ENCODE measurements at places on chromosomes 11 and 22.

DNA sequence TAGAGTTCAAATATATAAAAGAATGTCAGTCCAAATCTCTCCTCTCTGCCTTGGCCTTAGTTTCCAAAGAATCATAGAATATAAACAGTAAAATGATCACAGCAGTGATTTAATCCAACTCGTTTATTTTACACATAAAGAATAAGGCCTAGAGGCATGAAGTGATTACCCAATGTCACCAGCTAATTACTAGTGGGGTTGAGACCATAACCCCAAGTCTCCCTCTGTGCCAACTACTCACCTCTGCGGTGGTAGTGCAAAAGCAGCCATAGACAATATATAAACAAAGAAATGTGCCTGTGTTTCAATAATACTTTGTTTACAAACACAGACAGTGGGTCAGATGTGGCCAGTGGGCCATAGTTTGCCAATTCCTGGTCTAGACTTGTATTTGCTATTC lies 96.6 kb upstream of the FAT3 start:
- DNase-seq, result no peak

DNA sequence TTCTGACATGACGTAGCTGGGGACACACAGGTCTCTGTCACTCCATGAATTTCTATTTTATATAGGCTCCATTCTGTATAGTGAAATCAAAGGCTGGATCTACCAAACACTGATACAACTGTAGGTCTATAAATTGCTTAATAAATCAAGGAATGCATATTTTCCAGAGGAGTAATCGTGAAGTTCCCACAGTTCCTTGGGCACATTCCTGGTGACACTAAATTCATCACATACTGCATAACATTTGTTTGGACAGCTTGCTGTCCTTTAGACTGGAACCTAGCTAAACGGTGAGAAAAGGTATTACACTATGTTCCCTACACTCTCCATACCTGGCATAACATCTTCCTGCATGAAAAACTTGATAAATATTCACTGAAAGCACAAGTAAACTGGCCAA lies 41.6 kb upstream of the UCP3 start:
- no peak for DNase-seq

DNA sequence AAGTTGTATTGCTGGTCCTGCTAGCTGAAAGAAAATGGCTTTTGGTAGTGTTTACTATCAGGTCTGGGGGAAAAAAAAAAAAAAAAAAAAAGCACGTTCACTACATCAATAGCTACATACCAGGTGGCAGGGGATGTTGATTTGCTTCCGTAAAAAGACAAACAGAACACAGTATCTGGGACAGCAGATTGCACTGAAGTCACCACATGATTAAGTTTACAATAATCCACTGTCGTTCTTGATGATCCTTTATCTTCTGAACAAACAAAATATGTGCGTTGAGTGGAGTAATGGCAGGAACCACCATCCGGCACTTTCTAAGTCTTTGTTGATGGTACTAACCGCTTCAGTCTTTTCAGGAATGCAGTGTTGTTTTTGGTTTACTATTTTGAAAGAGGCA lies 48.7 kb downstream of the DDX6 start:
- DNase-seq, result no peak

DNA sequence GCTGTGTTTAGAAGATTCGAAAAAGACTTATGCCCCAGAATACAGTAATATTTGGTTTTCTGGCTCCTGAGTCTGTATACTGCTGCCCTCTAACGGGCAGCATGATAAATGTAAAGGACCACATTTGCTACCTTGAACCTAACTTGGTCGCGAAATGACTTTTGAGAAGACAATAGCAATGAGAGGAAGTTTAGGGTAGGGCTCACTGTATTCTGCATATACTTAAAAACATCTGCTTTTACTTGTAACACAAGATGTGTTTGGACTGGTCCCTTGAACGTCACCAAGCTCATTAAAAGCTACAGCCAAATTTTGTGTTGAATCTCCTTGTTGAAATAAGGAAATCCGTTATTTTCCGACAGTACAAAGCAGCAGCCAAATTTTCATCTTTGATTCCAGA lies 309.1 kb downstream of the SWAP70 start:
- no peak for DNase-seq

DNA sequence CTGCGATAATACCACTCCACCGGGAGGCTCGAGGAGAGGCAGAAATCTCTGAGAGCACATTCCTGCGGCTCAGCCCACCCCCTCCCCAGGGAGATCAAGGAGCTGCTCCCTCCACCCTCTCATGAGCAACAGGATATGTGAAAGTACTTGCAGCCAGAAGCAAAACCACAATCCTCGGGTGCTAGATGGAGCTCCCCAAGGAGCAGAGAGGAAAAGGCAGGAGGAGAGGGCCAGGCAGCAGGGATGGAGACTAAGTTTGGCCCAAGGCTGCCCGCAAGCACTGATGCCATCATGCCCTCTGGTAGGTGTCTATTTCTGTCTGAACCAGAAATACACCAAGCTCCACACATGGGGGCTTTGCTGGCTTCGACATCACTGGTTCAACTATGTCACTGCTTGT lies 22.3 kb downstream of the VPS37C start:
- no peak for DNase-seq

- no peak for DNase-seq
Observed at GRCh38 chr11:80424012-80424695, 983.3 kb upstream of the TENM4 start.

GRCh38 chr11:131677828-131678470 lies 307.5 kb downstream of the NTM start:
- no peak for DNase-seq

GRCh38 chr11:72132646-72133045 lies 2.9 kb upstream of the FOLR3 start:
- no peak for DNase-seq

DNA sequence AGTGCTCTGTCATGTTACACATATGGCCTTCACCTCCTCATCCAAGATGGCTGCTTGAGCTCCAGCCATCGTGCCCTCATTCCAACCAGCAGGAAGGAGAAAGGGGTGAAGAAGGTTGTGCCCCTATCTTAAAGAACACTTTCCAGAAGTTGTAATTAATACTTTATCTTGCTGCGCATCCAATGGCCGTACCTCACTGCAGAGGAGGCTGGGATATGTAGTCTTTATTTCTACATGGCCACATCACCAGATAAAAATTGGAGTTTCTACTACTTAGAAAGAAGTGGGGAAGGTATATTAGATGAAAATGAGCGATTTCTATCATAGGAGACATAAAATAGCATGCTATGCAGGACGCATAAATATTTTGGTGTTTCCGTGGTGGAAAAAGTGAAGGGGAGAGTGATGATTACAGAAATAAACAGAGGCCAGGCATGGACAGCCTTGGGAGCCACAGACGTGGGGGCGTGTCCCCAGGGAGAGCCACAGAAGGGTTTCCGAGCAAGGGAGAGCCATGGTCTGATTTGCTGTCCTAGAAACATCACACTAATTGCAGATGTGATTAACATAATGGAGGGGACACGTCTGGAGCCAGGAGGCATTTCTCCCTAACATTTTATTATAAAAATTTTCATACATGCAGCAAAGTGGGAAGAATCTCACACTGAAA lies 8.8 kb upstream of the MB start:
- DNase-seq, result no peak

DNA sequence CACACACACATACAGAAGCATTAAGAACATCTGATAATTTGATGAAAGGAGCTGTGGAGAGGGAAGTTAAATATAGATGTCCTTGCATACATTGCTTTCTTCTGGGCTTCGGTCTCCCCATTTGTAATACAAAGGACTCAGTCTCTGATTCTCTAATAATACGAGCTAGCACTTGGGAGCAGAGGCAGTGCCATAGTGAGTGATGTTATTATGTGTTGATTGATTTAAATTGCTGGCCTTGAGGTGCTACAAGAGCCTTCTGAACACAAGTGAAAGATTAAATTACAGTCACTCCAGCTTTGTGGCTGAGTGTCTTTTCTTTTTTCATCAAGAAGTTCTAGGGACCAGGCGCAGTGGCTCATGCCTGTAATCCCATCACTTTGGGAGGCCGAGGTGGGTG lies 61.5 kb upstream of the HMGXB4 start:
- no peak for DNase-seq

GRCh38 chr11:69567951-69568808 lies 72.8 kb upstream of the CCND1 start:
- DNase-seq, result no peak

GRCh38 chr11:109708184-109708583 lies 286.2 kb downstream of the C11orf87 start:
- no peak for DNase-seq

DNA sequence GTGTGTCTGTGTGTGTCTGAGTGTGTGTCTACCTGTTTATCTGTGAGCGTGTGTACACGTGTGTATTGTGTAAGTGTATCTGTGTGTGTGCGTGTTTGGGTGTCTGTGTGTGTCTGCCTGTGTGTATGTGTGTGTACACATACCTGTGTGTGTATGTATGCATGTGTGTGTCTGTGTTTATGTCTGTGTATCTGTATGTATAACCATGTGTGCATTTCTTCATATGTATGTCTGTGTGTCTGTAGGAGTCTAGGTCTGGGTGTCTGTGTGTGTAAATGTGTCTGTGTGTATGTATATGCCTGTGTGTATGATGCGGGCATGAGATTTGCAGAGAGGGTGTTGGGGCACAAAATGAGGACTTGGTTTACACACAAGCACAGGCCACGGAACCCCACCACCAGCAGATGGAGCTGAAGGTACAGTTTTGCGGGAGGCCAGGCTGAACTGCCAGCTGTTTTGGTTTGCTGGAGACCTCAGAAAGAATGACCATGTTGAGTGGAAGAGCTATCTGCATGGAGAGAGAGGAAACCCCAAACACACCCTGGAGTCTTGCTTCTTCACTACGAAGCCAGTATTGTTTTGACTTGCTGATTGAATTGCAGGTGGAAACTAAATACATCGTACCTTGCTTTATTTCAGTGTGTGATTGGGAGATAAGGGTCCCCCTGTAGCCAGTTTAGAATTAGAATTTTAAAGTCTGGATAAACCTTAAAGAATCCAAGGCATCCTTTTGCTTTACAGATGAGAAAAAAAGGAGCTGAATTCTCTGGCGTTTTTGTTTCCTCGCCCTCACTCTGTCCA lies 497.2 kb downstream of the NTM start:
- no peak for DNase-seq

DNA sequence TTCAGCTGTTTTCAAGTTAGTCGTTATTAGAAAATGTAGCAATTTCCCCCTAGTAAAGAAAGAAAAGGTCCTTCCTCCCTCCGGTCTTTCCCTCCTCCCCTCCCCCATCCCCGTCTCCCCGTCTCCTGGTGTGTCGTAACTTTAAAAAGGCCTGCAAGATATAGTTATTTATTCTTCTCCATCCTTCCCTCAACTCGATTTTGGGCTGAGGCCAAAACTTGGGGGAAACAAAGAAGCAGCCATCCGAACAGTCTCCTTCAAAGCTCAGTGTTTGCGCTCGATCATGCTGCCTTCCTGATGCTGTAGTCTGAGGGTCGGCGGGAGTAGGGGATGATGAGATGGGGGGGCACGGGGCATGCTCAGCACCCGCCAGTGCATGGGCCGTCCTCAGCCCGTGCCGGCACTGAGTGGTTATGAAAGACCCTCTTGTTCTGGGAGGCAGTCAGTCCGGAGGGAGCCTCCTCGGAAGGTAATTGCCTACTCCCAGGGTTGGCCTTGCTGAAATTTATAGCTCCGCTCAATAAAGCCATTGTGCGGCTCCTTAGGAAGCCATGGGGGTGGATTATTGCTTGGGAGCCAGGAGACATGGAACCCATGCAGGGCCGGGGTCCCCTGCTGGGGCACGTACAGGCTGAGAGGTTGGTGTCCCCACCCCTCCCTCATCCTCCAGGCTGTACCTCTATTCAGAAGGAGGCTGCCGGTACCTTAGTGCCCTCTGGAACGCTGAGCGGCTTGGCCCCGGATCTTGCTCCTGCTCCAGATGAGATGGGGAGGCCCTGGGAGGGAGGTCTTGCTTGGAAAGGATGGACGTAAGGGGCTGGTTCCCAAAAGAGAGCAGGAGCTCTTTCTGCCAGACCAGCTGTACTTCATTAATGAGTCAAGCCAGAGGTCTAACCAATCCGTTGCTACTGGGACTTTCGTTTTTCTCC lies 212.7 kb upstream of the CADM1 start:
- no peak for DNase-seq

GRCh38 chr11:96293109-96293508 lies 49.9 kb downstream of the MAML2 start:
- DNase-seq, result no peak

DNA sequence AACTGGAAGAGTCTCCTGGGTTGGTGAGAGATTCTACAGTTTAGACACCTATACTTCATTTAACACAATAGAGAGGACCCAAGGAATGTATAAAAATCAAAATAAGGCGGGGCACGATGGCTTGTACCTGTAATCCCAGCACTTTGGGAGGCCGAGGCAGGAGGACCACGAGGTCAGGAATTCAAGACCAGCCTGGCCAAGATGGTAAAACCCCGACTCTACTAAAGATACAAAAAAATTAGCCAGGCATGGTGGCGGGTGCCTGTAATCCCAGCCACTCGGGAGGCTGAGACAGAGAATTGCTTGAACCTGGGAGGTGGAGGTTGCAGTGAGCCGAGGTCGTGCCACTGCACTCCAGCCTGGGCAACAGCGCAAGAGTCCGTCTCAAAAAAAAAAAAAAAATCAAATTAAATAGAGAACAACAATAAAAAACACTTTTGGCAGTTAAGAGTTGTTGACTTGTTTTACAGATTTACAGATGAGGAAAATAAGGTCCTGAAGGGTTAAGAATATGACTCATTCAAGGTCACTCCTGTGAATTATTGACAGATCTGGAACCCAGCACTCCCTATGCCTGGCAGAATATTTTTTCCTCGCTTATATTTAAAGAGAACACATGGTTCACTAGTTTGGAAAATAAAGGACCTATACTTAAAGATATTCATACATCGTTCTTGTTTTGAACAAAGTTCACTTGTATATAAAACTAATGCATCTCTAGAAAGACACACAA lies 5.2 kb downstream of the LGR4 start:
- no peak for DNase-seq

- no peak for DNase-seq
Observed at GRCh38 chr11:64007160-64007628, 21.0 kb downstream of the OTUB1 start.

DNA sequence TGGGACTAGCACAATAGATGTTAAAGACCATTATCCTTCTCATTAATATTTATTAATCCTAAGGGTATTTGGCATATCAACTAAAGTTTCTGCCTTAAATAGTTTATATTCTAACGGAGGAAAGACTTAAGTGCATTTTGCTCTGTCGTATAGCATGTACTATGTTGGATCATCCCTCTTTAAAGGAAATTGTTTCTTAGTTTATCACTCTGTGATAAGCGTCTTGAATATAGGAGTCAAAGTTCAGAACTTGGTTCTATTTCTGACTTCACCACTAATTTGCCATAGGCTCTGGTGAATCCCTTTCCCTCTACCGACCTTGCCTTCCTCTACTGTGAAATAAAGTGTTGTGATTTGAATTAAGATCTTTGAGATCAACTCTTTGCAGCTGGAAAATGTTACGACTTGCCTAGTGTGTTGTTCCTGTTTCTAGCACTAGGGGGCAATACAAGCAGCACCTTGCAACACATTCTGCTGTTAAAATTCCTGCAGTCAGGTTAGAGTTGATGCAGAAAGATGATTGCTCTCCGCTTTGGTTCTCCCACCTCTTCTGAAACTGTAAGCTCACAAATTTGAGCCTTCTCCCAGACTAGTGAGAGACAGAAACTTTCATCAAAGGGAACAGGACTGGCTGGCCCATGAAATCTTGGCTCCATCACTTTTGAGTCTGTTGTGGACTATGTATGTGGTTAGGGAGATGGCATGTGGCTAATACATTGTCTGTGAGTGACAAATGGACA lies 27.8 kb upstream of the ZNRF3 start:
- DNase-seq, result no peak

Measured in stimulated activated CD8-positive, alpha-beta memory T cell treated with anti-CD3 and anti-CD28 coated beads, Interleukin-2, amount 100 ng/mL, for 48 hours (primary cell).